ENCODE measurements at places on chromosomes 12 and 14.

DNA sequence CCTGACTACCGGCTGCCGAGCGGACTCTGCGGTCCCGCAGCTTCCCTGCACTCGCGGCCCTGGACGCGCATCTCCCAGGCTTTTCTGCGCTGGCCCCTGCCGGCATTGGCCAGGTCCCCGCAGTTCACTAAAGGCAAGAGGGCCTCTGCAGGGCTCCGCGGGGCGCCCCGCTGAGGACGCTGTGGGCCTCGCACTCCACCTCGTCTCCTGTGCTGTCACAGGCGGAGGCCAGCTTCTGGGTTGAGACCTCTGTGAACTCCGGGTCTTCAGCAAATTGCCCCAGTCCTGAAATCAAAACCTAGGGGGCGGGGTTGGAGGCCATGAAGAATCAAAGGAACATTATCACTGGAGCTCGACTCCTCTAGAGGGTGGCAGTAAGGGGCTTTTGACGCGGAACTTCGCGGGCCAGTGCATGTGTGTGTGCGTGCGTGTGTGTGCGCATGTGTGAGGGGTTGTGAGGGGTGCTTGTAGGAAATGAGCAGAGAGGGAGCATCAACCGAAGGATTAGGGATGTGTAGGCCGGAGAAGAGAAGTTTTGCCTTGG lies 68.5 kb upstream of the CAPRIN2 start:
- DNase-seq, result no peak

- no peak for DNase-seq
Observed at GRCh38 chr12:108854451-108855283, 2.7 kb downstream of the SSH1 start.

DNA sequence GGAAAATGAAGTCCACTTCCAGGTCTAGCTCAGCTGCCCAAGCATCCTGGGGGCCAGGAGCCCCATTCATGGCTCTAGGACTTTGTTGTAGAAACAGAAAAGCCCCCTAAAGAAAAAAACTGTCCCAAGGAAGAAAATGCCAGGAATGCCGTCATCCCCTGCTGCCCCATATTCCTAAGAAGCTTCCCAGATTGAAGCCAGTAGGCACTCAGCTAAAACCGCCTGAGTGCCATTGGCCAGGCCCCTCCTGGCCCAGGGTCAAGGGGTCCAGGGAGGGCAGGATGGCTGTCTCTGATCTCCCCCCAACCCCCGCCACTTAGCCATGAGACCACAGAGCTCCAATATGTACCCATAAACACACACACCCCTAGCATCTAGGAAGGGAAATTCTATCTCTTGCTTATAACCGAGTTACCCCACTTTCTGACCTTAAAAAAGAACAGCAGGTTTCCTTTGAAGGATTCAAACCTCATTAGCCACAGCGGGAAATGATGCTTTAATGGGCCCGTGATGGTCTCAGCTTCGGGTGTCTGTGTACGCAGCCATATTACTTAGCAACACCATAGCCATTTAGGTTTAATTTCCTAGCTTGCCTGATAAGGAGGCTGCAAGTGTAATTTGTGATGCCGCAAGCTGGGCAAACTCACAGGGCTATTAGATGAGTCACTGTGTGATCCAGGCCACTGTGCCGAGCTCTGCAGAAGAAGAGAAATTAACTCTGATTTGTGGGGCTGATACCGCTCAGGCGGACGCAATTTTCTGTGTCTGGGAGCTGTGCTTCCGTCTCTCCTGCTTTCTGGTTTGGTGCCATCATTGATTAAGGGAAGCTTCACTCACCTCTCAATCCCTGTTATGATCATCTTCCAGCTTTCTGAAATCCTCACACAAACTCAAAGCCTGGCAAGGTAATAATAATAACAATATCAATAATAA lies 84.2 kb downstream of the GCH1 start:
- no peak for DNase-seq

DNA sequence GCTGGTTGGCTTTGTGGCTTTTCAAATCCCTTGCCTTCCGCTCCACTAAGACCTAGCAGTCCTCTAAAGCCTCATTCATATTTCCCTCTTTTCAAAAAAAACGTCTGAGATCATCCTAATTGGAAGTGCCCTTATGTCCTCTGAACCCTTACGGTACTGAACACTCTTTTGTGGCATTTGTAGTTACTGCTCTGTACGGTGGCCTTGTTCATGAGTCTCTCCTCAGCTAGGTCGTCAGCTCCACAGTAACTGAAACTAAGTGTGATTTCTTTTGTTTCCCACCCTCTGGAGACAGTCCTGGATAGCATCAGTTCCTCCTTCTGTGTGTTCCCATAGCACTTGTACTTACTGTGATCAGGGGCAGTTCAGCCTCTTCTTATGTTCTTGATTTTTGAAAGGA lies 49.7 kb downstream of the DAAM1 start:
- DNase-seq, result no peak

DNA sequence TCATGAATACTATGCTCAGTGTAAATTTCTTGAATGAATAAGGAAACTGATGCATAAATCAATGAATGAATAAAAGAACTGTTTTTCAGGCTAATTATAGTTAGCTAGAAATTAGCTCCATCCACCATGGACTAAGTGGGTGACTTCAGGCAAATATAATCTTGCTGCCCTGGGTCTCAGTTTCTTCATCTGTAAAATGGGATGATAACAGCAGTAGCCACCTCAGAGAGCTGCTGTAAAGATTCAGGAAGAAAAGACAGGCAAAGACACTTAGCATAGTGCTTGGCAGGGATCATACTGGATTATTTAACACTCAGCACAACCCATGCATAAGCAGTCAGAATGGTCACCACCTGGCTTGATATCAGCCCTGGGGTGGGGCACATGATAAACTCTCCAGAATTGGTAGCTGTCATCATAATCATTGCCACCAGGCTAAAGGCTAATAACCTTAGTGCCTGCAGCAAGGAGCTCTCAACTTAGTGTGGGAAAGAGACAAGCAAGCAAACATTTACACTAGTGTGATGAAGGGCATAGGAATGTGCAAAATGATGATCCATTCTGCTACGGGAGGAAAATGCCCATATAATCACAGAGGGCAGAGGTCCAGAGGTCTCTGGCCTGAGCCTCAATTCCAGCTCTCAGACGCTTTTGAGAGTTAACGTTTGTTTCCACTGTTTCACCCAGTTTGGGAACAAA lies 234.7 kb upstream of the TBX3 start:
- DNase-seq, result no peak

GRCh38 chr12:2171672-2172426 lies 119.1 kb downstream of the CACNA1C start:
- DNase-seq, result no peak

DNA sequence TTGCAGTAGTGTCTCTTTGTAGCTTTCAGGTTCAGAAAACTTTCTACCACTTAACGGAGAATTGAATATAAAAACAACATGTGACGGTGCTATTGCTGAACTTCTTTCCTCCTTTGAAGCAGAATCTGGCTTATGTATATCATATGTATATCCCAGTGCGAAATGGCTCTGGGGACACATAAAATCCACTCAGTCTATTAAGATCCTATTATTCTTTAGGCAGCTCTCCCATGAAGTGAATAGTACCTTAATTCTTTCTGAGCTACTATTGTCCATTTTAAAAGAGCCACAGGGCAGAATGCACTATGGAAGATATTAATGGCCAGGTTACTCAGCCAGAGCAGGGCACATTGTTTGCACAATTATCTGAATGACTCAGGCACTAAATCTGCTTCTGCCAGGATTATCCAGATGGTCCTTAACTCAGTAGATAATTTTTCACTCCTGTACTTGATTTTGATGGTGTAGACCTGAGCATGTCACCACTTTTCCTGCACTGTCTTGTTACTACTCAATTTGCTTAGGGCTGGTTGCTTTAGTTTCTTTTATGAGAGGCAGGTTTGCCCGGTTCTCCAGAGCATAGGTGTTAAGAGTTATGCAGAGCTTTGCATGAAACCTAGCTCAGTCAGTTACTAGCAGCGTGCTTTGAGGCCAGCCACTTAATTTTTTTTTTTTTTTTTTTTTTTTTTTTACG lies 5.5 kb downstream of the CNTN1 start:
- DNase-seq, result no peak

GRCh38 chr14:82180139-82180538 lies 646.5 kb upstream of the SEL1L start:
- DNase-seq, result no peak

Data from SIG-M5 (cell line).